ENCODE measurements at places on chromosomes 1 and 21.

- DNase-seq = no peak
These were observed at the start of gene RHBG for GRCh38 chr1:156368889-156369684. TSS of gene RHBG (plus strand) at chr1:156369211. CDS start at chr1:156369250, 39 bp downstream.

DNA sequence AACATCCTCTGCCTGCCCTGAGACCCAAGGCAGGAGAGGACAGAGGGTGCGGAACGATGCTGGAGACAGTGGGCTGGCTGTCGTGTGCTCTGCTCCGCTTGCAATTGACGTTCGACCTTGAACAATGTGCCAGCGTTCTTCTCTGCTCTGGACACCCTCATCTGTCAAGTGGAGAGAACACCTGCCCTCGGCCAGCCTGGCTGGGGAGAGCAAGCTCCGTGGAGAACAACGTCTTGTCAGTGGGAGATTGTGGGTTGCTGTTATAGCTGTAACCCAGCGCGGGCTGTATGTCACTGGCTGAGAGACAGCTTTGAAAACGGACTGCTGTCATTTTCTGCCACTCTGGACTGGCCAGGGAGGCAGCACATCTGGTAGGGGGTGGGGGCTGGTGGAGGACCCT, 14.7 kb downstream of the KIAA1614 start:
- no peak for DNase-seq

GRCh38 chr1:200837931-200838571, 34.7 kb upstream of the GPR25 start:
- DNase-seq = no peak

GRCh38 chr1:156862584-156862983, 1.9 kb downstream of the NTRK1 start:
- no peak for DNase-seq

GRCh38 chr1:201648907-201649721, 110.2 kb downstream of the NAV1 start:
- no peak for DNase-seq

- DNase-seq = no peak
These were observed 37.3 kb downstream of the CDC42 start for GRCh38 chr1:22089787-22090186.

DNA sequence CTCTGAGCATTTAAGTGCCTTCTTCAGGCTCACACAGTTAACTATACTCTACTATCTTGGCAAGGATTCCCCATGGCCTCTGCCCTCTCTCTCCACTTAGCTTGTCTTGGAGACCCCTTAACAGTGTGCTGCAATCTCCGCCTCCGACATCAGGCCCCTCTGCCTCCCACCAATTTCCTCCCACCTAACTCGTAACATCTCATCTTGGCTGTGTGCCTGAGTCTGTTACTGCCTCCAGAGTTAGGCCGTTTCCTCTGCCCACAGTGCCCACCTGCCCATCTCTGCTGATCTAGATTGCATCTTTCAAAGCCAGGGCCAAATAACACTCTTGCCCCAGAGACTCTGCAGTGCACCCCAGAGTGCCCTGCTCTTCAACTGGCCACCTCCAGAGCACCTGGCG, 244.3 kb upstream of the TMEM51 start:
- no peak for DNase-seq

- DNase-seq = no peak
These were observed 58.3 kb upstream of the SDC3 start for GRCh38 chr1:30966690-30967369.

- no peak for DNase-seq
These were observed 35.7 kb upstream of the PLA2G4A start for GRCh38 chr1:186792870-186793581.

DNA sequence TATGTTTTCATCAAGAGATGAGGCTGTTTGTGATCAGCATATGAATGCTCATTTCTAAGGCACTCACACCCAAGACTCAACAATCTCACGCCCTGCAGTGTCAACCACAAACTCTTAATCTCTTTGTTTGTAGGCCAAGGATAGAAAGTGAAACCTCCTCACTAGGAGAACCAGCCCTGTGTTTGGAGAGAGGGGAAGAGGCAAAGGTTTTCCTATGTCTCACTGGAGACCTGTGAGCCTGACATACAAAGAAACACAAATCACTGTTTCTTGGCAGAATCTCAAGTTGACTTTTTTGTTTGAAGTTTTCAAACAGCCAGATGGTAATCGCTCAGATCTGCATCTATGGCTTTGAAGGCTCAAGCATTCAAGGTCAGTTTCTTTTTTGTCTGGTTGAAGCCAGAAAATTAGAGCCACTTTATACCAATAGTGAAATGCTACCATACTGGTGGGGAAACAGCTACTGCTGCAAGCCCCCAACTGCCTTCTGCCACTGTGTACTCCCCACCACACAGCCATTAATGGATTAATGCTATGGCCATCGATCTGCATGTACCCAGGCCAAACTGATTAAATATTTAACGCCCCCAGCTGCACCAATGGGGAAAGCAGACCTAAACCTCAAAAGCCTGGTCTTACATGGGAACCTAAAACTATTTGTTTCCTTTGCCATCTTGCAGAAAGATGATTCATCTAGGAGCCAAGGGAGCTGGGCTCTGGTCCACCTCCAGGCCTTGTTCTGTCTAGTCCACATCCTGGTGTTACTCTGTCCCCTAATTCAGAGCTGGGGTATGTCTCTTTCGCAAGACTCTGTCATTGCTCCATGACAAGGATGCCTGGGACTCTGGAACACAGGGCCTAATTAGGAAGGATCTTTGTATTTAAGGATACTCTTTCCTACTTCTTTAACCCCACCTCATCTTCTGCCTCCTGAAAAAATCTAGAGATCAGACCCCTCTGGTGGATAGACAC, 16.3 kb downstream of the PDZK1 start:
- DNase-seq = peak; percentile 9

DNA sequence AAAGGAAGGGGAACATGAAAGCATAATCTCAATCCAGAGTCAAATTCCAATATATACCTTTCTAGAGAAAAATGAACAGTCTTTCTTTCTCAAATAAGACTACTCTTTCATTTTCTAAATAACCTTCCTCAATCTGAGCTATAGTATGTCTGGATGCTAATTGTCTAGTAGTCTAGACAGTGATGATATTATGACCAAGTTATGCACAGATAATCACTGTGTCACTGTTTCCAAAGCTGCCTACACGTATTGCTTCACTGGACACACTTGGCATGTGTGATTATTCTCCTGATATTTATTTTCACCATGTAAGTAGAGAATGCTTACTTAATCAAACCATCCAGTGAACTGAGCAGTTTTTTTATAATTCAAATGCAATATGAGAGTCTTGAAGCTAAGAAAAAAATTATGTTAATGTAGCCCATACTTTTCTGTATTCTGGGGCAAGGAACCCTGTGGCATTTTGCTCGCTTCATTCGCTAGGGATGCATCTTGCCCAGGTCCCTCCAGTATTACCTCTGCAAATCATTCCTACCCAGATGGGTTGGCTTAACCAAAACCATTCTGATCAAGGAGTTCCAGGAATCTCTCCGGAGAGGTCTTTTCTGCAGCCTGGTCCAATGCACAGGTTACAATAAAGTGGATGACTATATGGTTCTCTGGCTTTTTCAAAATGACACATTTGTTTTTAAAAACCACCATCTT, 303.1 kb upstream of the RUNX1 start:
- no peak for DNase-seq

- DNase-seq = peak; percentile 41
These were observed 51.9 kb upstream of the SYNC start for GRCh38 chr1:32754317-32755097.

DNA sequence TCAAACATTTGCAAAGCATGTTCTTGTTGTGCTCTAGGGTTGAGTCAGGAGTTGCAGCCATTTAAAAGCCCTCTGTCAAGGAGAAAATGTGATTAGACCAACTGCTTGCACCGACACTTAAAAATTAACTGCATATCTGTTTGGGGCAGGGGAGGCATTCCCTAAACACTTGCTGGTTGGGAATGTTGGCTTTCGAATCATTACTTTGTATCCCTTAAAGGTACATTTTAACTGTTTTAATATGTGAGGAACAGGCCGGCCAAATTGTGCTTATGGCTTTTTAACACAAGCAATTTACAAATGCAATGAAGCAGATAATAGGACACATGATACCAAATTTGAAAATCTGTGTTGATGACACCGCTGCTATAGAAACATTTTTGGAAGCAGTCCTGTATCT, 159.1 kb downstream of the LHX8 start:
- no peak for DNase-seq

GRCh38 chr1:172135076-172135672, 285.3 kb upstream of the C1orf105 start:
- DNase-seq = no peak

- no peak for DNase-seq
These were observed 71.3 kb downstream of the DNM3 start for GRCh38 chr1:171912509-171913175.

DNA sequence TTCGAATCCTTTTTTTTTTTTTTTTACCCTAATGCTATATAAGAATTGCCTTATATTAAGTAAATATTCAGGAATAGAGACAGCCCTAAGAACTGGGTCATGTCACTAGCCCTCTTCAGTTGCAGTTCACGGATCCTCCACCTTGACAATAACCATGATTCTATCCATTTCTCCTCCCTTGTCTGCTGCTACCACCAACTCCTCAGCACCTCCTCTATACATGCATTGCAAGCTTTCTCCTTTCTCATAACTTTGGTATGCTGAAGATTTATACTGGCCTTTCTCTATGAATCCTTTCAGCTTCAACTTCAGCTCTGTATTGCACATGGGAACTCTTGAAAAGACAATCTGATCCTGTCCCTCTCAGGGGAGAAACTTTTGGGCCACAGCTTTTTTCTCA, 14.3 kb upstream of the DR1 start:
- no peak for DNase-seq

- DNase-seq = no peak
These were observed 36.6 kb upstream of the LCE5A start for GRCh38 chr1:152473887-152474537.

- DNase-seq = no peak
These were observed 47.8 kb downstream of the GADD45A start for GRCh38 chr1:67732750-67733151.

DNA sequence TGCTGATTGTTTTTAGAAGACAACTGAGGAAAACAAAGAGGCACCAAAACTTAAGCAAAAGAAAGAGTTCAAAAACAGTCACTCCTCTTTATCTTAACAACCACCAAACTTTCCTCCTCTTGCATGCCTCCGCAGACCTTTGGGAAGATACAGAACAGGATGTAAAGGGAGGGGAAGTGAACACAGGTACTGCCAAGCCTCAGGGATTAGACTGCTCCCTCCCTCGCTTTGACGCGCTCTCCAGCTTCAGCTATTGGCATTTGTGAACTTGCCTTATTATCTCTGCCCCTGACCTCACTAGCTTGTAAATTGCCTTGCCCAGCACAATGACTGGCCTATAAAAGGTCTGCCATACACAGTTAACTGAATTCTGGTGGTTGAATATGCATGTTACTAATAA, 4.8 kb upstream of the SRP9 start:
- DNase-seq = no peak

GRCh38 chr1:9242338-9242969, 7.9 kb downstream of the H6PD start:
- DNase-seq = no peak

DNA sequence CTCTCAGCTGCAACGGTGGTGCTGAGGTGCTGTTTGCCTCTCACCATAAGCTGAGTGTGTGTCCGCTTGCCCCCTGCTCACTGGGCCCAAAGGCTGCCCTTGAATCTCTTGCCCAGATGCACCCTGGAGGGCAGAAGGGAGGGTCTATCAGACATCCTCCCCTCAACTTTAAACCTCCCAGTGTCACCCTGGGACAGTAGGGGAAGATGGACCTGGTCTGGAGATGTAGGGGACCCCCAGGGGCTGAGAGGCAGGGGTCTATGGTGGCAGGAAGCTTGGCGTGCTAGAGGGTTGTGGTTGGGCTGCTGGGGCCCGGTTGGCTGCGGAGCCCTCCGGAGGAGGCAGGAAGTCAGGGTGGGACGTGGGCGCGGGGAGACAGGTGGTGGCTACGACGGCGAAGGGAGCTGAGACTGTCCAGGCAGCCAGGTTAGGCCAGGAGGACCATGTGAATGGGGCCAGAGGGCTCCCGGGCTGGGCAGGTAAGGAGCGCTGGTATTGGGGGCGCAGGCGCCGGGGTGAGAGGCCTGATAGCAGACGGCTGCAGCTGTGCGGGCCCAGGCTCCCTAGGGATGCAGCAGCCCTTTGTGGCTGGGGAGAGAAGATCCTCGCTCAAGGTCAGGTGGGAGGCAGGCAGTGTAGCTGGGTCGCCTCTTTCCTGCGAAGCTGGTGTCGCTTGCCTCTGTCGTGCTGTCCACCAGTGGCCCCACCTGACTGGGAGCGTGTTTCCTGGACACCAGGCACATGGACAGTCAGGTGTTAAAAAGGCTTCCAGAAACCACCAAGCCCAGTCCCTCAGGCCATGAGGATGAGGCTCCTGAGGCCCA, at the start of gene LCK:
Gene LCK (plus strand): TSS at position 373 of the 824 bp plus-strand sequence. CDS start 23,065 bp downstream, outside the sequence.
- DNase-seq = no peak

- DNase-seq = no peak
These were observed 14.0 kb upstream of the PTAFR start for GRCh38 chr1:28190337-28190979.

GRCh38 chr1:22163564-22163963, 20.7 kb upstream of the WNT4 start:
- no peak for DNase-seq

- no peak for DNase-seq
These were observed 46.8 kb upstream of the RUNX1 start for GRCh38 chr21:35095859-35096291.

GRCh38 chr21:27534206-27534605, 567.3 kb upstream of the ADAMTS5 start:
- DNase-seq = no peak

DNA sequence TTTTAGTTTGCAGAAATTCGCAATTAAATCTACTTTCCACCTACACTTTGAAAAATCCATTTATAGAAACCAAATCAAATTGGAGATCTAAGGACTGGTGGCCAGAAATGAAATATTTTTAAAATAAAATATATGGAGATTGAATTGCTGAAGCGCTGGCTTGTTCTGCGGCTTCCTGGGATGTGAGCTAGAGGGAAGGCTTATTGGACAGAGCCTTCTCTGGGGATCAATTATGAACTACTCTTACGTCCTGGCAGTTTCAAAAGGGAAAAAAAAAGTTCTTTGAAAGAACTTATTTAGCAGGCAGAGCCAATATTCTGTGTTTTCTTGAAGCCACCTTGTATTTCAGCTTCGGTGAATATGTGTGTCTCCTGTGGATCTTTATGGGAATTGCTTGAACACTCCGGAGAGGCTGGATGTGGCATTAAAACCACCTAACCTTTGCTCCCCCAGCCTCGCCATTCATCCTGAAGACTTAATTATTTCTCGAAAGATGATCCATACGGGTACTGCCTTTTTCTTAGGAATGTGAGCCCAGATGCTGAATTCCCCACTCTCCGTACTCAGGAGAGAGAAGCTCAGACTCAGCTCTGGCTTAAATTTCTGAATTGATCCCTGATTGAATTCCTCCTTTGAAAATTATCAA, 478.9 kb upstream of the VAMP3 start:
- DNase-seq = no peak
